ENCODE measurements at places on chromosomes 2 and 18.
A peak's percentile ranks its signal among the peaks of the same experiment; 100 is the strongest.

GRCh38 chr2:172427990-172428831 is 825 bp downstream of the ITGA6 start:
- DNase-seq = peak; percentile 85

DNA sequence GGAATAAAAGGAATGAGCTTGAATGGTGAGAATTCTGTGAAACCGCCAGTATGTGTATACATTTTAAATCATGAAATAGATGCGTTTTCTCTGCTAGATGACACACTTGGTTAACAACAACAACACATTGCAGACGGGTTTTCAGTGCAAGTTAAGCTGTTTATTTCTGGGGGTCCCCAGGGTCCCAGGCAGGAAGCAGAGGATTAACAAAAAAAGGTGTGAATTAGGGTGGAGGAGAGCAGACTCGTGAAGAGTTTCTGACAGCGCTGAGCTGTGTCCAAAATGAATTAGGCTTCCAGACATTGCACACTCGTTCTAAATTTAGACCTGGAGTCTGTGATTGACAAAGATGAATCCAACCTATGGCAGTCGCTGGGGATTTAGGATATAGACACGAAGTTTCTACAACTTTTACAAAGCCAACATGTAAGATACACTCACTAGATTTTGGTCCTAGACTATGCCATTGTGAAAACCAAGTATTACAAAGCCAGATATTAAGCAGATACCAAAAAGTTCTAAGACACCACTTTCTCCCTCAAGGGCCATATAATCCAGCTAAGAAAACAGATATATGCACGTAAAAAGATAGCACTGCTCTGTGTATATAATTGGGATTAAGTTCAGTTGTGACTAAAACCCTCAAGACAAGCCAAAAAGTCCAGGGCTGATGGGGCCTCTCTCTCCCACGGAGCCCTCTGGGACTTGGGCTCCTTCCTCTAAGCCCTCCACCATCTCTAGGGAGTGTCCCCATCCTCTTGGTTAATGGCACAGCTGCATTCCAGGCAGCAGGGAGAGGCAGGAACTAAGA is 120.2 kb downstream of the ACAA2 start:
- no peak for DNase-seq

DNA sequence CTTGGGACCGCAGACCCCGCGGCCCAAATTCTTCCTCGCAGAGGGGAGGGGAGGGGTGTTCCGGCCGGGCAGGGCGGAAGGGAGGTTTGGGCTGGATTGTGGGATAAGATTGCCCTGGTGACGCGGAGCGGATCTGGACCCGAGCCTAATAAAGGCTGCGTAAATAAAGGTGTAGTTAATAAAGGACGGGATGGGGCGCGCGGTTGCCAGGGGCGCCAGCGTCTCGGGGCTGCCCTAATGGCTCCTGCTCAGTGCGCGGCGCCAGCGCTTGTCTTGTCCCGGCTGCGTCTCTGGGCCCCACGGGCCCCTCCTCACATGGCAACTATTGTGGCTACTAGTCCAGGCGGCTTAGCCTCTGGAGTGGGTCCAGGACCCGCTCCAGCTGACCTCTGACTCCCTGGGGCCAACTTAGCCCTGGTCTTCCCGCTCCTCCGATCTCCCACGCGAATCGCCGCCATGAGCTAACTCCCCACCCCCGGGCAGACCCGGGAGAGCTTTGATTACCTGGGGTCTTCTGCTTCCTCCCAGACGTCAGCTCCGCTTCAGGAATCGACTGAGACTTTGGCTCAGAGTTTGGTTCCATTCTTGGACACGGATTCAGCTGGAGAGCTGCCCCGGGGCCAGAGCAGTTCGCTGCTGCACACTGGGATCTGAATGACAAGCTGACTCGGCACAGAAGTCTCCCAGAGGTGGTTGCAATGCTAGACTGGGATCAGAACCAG is 36.5 kb downstream of the SLC25A52 start:
- DNase-seq = peak; percentile 4

DNA sequence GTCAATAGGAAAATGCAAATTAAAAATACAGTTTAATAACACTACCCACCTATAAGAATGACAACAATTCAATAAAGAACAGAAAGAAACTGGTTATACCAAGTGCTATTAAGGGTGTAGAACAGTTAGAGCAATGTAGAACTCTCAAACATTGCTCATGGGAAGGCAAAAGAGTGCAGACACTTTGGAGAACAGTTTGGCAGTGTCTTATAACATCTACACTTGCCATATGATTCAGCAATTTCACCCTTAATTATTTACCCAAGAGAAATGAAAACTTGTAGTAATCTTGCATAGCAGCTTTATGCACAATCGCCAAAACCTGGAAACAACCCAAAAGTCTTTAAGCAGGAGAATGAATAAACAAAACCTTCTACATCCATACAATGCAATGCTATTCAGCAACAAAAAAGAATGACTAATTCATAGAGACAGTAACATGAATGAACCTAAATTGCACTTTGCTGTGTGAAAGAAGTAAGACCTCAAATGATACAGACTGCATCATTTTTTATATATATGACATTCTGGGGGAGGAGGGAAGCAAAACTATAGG is 455.2 kb downstream of the THSD7B start:
- no peak for DNase-seq

- no peak for DNase-seq
Observed at GRCh38 chr2:105775809-105776559, 31.3 kb downstream of the NCK2 start.

DNA sequence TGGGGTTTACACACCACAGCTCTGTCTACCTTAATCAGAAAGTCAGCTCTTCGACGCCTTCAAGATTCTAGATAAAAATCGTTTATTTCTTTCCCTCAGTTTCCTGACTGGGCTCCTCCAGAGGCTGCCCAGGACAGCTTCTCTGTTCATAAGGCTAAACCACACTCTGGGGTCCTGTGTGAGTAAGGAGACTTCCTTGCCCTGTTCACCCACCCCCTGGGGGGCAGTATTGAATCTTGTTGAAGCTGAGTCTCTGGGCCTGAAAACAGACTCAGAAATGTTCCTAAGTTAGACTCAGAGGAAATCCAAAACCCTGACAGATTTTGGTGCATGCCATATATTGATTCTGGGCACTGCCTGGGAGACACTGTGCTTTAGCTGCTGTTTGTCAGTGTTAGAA is 43.0 kb downstream of the G6PC2 start:
- DNase-seq = peak; percentile 8

GRCh38 chr2:54613794-54614257 is 109.6 kb upstream of the EML6 start:
- peak; percentile 48 for DNase-seq

- DNase-seq = no peak
Observed at GRCh38 chr2:157414050-157414449, 29.8 kb downstream of the CYTIP start.

DNA sequence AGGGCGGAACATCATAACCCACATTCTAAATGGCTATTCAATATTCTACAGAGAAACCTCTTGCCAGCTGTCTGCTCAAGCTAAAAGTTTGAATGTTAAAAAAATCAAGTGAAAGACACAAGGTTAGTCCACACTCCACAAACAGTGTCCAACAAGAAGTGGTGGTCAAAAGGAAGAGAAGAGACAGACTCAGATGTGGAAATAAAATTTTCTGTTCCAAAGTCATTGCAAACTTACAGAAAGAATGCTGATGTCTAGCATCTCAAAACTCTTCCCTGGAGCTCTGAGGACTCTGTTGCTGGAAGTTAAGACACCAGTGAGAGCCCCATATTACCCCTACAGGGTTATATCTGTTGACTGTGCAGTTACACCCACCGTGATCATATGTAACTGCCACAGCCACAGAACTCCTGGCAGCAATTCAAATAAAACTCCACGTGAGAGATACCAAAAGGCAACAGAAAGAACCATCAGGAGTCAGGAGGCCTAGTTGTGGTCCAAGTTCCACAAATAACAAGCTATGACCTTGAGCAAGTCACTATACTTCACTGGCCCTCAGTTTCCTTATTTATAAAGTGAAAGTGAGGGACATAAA is 60.9 kb downstream of the AAK1 start:
- no peak for DNase-seq

- DNase-seq = peak; percentile 13
Observed at GRCh38 chr2:70949086-70949485, 13.4 kb downstream of the ATP6V1B1 start.

DNA sequence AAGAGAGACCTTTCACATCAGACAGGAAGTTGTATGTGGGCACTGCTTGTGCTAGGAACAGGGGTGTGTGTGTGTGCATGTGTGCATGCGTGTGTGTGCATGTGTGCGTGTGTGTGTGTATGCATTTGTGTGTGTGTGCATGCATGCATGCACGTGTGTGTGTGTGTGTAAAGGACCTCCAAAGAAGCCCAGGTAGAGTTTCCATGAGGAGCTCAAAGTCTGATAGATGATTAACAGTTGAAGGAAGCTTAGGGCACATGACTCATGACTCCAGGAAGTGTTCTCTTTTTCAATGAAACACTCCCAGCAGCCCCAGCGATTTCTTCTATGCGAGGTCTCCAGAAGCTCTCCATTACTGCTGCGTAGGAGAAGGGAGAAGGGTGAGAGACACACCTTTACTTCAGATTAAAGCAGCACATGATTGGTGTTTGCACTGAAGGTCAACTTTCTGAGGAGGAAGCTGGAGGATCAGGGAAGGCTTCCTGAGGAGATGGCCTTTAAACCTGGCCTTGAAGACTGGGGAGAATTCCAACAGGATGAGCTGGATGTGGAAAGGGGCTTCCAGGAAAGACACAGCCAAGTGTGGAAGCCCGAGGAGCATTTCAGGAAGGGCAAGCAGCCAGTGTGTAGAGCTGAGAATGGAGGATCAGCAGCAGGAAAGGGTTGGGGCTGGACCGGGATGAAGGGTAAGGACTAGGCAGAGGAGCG is 77.7 kb downstream of the SMAD4 start:
- DNase-seq = peak; percentile 68

- DNase-seq = no peak
Observed at GRCh38 chr2:127185705-127186104, 34.4 kb downstream of the CYP27C1 start.

GRCh38 chr18:25284861-25285550 is 67.0 kb downstream of the ZNF521 start:
- DNase-seq = peak; percentile 6

DNA sequence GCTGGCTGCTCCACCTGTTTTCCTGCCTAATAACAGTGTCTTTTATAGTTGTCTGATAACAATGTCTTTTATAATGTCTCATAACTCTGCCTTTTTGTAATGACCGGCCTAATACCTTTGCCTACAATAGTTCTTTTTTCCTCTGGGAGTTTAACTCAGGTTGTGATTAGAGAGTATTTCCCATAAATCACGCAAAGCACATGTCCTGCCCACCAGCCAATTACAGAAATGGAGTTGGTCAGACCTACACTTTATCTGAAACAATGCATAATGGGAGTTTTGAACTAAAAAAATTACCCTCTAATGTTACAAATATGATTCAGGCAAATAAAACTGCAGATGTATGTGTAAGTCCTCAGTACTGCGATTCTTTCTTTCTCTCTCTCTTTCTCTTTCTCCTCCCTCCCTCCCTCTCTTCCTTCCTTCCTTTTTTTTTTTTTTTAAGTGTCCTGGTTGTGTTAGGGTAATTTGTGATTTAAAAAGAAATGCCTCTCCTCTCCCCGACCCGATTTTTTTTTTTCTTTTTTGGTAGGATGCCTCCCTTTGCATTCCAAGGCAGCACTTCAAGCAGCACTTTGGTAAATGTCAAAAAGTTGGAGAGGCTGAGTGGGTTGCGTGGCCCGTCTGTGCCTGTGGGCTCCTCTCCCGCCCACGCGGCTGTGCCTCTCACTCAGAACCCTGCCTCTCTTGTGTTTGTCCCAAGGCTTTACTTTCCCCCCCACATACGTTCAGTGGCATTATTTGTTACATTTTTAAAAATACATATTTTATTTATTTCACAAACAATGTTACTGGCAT is 147.3 kb downstream of the AGAP1 start:
- DNase-seq = no peak

DNA sequence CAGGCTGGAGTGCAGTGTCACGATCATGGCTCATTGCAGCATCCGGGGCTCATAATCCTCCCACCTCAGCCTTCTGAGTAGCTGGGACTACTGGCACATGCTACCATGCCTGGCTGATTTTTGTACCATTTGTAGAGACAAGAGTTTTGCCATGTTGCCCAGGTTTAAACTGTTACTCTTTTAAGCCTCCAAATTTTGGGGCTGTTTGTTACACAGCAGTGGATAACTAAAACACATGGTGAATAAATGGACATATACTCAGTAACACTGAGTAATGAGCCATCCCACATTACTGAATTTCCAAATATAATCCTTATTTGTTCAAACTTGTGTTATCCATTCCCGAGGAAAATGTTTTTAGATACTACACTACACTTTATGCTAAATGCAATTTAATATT is 9.8 kb downstream of the ADCY3 start:
- no peak for DNase-seq

- no peak for DNase-seq
Observed at GRCh38 chr2:203692031-203692710, 14.3 kb upstream of the CD28 start.

DNA sequence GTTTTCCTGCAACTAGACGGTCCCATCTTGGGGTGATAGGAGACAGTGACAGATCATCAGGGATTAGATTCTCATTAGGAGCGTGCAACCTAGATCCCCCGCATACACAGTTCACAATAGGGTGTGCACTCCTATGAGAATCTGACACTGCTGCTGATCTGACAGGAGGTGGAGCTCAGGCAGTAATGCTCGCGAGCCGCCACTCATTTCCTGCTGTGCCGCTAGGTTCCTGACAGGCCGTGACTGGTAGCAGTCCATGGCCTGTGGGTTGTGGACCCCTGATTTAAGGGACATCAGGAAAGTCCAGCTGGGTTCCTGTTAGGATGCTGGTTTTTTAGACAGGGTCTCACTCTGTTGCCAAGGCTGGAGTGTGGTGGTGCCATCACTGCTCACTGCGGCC is 48.7 kb downstream of the PTPRM start:
- no peak for DNase-seq

DNA sequence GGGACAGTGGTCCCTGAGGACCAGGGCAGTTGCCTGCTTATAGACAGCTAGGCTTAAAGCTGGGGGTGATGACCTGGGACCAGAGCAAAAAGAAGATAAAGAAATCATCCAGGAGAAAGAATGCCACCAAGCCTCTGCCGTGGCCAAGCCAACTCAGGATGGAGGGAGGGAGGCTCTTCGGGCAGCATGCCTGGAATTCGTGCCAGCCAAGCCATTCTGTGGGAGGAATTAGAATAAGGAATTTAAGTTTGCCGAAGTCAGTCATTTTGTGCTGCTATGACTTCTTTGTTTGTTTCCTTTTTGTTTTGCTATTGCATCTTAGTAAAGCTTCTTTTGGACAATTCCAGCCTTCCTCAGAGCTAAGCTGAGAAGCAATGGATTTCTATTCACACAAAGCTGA is 124.1 kb downstream of the EN1 start:
- DNase-seq = no peak

- DNase-seq = no peak
Observed at GRCh38 chr2:207157731-207158130, 8.0 kb downstream of the KLF7 start.

DNA sequence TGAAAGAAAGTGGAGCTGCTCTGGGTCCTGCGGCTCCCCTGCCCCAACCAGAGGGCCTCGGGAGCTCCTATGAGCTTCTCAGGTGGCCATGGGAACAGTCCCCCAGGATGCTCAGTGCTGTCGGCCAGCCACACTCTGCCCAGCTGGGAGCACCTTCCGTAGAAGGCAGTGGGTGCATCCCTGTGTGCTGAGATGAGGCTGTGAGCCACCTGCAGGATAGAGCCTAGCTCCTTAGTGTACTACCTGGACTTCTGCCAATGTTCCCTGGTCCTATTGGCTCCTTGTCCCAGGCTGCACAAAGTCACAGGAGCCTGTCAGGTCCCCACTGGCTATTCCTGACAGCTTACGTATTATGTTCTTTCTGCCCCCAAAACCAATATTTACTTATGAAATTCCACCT is 16.1 kb downstream of the PRELID3A start:
- DNase-seq = peak; percentile 71

All from DMS53 (cell line).